Activated CD4-positive, alpha-beta memory T cell treated with anti-CD3 and anti-CD28 coated beads for 36 hours (primary cell): ENCODE measurements at places on chromosomes 5 and 9.
A peak's percentile ranks its signal among the peaks of the same experiment; 100 is the strongest.

DNA sequence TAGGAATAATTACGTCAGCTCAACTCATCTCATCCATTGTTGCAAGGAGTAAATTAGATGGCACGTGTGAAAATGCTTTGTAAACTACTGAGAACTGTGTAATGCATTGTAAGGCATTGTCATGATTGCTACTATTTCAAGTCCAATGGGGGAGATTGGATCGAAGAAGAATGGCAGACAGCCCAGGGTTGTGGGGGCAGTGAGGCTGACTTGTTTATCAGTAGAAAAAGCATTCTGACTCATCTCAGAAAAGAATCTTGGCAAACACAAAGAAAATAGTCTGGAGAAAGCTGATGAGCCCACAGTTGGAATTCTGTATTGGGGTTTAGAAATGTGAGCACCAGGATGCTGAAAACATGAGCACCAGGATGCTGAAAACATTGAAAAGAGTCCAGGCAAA, 28.0 kb upstream of the DAP start:
- DNase-seq: no peak

DNA sequence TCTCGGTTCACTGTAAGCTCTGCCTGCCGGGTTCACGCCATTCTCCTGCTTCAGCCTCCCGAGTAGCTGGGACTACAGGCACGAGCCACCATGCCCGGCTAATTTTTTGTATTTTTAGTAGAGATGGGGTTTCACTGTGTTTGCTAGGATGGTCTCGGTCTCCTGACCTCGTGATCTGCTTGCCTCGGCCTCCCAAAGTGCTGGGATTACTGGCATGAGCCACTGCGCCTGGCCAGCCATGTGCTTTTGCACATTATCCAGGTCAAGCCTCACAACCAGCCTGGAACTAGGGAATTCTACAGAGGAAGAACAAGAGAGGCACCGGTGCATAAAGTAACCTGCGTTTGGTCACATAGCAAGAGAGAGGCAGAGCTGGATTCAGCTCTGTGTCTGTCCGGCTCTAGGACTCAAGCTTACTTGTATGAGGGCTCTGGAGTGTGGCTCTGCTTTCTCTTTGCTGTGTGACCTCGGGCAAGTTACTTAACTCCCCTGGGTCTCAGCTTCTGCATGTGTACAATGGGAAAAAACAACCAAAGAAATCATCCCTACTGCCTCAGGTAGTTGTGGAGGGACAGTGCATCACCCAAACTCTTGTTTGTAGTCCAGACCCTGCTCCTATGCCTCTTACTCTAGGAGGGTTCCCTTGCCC, 6.3 kb downstream of the FGF18 start:
- no peak for DNase-seq

- DNase-seq: no peak
Measured at GRCh38 chr9:126411948-126412284, 85.3 kb downstream of the MVB12B start.

- no peak for DNase-seq
Measured at GRCh38 chr9:127498298-127498697, 47.0 kb downstream of the LRSAM1 start.

- DNase-seq: no peak
Measured at GRCh38 chr5:168015506-168015905, 275.9 kb upstream of the WWC1 start.

DNA sequence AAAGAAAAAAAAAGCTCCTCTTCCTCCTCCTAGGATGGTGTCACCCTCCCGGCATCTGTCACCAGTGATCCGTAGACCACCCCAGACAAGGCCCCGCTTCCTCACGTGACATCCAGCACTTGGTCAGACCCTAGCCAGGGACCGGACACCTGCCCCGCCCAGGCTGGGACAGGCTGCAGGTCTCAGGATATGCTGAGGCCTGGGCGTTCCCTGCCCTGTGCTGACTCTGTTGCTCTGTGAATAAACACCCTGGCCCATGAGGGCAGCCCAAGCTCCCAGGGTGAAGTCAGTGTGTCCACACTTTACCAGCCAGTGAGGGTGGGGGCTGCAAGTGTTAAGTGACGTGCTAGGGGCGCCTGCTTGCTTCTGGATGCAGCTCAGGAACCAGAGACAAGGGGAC, 5.6 kb downstream of the EDF1 start:
- no peak for DNase-seq

- DNase-seq: no peak
Measured at GRCh38 chr9:89465726-89466308, 32.1 kb downstream of the SEMA4D start.

DNA sequence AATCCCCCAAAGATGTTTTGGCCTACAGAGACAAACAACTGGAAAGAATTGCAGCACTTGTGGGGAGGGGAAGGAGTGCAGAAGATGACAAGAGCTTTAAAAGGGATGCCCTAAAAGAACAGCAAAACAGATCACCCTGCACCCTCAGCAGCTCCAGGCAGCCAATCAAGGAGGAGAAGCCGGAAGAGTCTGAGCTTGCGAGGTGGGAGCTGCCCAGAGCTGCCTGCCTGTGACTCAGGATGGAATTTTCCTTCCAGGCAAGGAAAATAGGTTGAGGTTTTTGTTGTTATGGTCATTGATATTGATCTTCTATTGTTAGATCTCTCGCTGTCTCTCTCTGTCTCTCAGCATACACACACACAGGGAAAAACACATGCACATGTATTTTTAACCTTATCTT, 70.3 kb upstream of the MAP1B start:
- no peak for DNase-seq

GRCh38 chr5:57513785-57514184, 31.2 kb upstream of the ACTBL2 start:
- no peak for DNase-seq

DNA sequence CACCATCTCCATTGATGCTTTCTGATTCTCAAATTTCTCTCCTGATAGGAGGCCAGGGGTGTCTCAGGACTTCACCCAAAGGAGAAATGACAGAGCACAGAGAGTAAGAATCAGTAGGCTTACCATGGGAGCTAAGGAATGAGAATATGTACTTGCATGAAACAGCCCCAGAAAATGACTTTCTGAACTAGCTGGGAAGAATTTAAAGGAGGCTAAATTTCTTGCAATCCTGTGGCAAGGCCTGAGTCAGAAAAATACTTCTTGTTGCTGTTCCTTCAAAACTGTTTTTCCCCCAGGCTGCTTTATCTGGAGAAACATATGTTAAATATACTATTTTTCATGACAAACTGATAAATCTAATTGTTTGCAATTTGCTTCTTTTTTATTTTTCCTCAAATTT, 53.4 kb upstream of the FBXL7 start:
- no peak for DNase-seq

- no peak for DNase-seq
Measured at GRCh38 chr9:107734256-107735013, 244.9 kb upstream of the KLF4 start.

DNA sequence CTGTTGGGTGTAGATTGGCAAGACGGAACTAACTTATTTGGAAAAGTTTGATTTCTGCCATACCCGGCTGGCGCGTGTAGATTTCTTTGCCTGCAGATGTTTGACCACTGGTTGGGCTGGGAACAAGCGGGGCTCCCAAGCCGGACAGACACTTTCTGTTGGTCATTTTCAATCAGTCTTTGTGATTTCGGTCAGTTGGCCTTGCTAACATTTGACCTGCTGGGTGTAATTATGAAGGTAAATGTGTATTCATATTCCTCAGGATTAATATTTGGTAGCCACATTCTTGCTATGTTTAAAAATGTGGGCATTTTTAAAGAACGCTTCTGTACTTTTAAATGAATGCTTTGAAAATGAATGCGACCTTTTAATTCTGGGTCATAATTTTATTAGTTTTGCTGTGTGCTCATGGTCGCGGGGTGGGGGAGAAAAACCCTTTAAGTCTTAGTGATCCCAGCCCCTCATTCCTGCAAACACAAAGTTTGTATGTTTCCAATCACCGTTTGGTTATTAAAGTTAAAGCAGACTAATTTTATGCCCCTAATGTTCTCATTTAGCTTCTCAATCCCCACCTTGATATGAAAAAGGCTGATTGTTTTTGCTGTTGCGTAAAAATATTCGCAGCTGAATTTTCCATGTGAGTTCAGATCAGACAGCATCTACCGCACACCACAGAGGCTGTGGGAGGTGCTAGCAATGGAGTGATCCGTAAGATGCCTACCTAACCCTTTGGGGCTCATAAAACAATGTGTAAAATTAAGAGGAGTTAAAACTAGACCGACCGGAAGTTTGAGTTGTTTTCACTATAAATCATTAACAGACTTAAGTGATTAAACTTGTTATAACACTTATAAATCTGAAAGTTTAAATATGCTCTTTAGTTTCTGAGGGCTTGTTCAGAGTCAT, 1.5 kb downstream of the RASGRF2 start:
- peak; percentile 81 for DNase-seq

DNA sequence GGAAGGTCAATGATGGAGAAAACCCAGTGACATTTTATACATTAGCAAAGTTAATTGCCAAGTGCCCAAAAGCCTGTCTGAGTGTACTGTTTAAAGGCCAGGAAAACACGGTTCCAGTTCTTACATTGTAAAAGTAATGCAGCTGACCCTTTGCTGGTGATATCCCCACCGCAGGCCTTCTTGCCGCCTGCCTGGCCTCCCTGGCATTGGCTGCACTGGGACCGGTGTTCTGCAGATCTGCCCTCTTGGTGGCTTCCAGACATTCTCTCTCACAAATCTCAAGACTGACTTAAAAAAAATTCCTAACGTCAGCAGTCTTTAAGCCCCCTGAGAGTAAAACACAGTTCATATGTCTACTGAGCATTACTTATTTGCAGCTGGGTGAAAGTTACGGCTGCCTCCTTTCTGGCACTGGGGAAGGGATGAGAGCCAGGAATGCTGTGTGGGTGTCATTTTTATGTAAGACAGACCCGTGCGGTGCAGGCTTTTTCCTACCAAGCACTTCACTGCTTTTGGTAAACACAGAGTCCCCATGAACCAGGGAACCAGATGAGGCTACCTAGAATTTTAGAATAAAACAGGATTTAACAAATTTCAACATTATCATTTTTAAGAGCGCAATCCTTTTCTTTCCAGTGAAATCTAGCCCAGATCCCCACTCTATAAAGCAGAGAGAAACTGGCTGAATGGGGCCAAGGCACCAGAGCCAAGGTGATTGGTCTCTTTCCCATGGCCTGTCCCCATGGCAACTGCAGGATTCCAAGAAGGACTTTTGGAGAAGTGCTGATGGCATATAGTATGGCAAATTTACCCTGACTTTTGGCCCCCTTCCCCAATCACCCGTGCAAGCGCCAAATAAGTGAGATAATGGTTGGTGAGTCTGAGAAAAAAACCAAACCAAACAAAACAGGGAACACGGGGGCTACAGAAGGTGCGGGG, 80.8 kb downstream of the LMNB1 start:
- DNase-seq: no peak

GRCh38 chr5:76683816-76684731, 31.9 kb upstream of the F2R start:
- no peak for DNase-seq

DNA sequence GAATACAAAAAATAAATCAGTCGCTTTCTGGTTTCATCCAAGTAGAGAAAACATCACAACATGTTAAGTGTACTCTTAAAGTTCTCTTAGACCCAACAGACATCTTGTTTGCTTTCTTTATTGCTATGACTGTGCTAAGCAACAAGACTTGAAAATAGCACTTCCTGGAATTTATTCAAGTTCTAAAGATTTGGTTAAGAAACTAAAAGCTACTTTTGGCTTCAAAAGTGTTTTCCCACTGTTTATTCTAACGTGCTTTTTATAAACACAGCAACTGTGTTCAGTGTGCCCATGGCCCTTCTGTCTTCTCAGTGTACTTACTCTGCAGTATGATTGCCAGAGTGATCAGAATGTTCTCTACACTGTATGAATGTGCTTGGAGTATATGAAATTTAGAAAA, 109.8 kb downstream of the GIN1 start:
- DNase-seq: no peak

DNA sequence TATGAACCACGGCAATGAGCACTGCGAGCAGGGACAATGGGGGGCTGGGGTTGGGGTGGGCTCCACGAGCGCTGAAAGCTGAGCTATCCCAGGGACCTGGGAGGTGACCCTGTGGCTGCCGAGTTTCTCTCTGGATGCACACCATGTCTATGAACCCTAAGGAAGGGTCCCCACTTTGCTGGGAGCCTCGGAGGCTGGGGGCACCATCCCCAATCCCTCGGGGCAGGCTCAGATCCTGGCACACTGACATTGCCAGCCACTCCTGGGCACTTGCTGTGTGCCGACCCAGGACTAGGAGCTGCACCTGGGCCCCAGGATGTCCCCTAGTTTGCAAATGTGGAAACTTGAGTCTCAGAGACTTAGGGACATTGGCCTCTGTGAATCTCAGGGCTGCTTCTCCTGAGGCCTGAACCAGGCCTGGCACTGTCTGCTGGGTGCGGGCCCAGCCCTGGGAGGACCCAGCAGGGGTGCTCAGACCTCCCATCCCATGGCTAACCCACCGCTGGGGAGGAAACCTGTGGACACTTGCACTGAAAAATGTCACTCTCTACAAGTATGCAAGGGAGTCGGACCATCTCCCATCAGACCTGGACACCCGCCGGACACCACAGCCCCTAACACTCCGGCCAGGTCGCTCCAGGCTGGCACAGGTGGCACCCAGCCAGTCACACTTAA, 13.0 kb upstream of the CAMSAP1 start:
- DNase-seq: no peak

GRCh38 chr9:92762781-92763708, 1.6 kb downstream of the BICD2 start:
- DNase-seq: peak; percentile 13

- DNase-seq: peak; percentile 90
Measured at GRCh38 chr5:139787568-139788293, 7.9 kb upstream of the PSD2 start.

DNA sequence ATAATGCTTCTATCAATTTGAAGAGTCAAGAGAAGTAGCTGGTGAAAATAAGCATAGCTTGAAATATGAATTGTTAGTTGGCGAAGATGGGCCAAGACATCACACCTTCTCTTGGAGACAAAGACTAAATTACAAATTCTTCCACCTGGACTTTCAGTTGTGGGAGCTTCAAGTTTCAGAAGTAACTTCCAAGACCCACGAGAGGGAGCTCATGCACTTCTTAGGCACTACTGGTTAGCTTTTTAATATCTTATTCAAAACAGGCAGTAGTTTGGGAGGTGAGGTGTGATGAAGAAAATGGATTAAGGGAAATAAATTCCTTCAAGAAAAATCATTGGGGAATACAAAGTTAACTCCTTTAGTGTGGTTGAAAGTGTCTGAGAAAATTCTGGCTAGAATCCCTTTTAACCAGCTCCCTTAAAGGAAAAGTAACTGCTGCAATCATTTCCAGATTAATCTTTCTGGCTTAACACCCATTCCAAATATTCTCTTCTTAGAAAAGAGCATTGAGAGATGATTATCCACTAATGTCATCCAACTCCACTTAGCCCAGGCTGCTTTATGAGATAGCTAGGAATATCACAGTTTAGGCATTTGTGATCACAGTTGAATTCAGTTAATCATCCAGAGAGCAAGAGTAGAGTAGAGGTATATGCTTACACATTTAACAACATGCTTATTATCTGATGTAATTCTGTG, 139.5 kb upstream of the DMRTA1 start:
- DNase-seq: no peak

- DNase-seq: no peak
Measured at GRCh38 chr9:122370303-122370702, 521 bp upstream of the PTGS1 start.

DNA sequence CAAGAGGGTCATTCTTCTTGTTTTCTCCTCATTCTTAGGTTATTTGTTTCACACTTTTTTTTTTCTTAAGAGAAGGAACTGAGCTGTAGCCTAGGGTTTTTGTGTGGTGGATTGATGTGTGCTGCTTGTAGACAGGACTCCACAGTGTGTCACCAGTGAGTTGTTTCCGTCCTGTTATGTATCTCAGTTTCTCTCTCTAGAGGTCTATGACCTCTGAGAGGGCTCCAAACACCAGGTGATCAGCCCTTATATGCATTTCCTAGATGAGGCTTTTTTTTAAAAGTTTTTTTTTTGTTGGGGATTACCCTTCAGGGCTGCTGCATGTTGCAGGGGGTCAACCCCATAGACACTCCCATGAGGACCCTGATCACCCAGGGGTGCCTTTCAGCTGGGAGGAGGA, 124.2 kb upstream of the MAST4 start:
- DNase-seq: no peak
